Activated CD4-positive, alpha-beta T cell treated with anti-CD3 and anti-CD28 coated beads, Interleukin-10, Interleukin-2, amounts not matched to agents 100 ng/mL and 50 ng/mL, durations not matched to agents 16 hours and 8 hours (primary cell): ENCODE measurements at places on chromosomes 16 and 17.

GRCh38 chr17:81412490-81413093 lies 17.3 kb downstream of the BAHCC1 start:
- DNase-seq, result peak; percentile 31

GRCh38 chr16:67454852-67455251 lies 23.9 kb downstream of the HSD11B2 start:
- DNase-seq, result no peak

GRCh38 chr16:67933805-67934204 lies 2.1 kb upstream of the CTRL start:
- DNase-seq, result no peak

DNA sequence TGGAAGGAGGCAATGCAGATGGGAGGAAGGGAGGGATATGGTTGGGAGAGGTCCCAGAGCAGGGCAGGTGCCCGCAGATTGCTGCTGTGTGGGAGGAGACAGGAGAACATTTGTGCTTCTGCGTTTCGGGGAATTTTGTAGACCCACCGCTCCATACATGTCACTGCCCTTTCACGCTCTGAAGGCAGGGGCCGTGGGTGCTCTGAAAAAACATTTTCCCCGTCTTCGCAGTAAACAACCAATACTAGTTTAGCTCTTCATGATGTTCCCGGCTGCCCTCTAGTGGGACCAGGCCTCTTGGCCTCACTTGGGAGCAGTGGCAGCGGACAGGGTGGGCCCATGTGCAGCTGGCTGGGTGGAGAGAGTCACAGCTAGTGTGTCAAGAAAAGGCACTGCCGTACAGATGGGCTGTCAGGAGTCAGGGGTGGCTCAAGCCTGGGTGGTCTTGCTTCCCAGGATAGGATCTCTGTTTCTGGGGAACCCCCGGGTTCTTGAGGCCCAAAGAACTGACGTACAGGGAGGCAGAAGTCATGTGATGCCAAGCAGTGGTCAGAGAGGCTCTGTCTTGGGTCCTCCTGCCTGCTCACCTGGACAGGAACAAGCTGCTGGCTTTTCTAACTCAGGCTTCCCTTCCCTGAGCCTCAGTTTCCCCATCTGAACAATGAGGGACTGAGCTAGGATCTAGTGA lies 46.5 kb upstream of the CPNE2 start:
- DNase-seq, result no peak

GRCh38 chr17:1743088-1743439 lies 393 bp downstream of the SERPINF2 start:
- DNase-seq, result no peak

GRCh38 chr16:81920498-81920897 lies 90.8 kb downstream of the SDR42E1 start:
- no peak for DNase-seq

DNA sequence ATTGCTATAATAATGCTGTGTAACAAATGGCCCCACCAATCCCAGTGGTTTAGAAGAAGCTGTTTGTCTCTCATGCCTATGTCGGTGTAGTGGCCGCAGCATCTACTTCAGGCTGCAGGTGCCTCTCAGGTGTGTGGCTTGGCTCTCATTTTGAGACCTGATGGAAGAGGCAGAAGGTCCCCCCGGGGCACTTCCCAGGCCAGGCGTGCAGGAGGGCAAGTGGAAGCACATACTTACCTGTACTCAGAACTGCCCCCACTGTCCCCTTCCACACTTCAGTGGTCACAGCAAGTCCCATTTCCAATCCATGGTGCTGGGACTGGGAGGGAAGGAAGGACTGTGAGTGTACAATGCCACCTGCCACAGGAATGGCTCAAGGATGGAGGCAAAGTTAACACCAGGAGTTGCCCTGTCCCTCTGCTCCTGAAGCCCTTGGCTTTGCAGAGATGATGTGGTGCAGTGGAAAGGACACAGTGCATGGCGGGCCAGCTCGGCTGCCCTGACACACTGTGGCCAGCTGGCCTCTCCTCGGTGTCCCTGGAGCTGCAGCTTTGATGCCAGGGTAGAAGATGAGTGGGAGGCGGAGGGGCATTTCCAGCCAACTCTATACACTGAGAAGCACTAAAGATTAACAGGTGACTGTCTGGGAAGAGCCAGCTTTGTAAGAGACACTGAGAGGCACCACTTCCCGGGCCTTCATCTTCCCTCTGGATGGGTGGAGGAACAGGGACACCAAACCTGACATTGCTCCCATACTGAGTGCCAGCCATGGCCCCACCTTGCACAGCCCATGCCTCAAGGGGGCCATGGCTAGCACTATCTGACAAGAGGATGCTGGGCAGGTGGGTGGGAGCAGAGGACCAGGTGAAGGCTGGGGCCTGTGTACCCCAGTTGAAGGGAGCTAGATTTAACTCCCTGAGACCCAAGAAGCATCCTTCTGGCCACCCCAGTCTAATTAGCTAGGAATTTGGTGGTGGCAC lies 105.9 kb downstream of the METRNL start:
- DNase-seq, result no peak

DNA sequence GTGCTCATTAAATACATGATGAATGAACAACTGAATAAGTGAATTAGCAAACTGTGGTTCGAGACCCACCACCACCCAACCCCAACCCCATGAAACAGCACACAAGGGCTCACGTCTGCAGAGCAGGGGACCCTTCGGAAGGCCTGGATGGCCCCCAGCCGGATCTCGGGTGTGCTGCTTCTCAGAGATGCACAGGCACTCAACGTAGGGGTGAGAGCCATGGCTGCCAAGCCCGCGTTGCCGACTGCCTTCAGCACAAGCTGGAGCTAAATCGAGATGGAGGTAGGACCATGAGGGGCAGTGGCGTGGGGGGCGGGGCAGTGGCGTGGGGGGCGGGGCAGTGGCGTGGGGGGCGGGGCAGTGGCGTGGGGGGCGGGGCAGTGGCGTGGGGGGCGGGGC lies 93.2 kb downstream of the LITAF start:
- DNase-seq, result no peak

GRCh38 chr17:68060336-68060735 lies 24.8 kb downstream of the KPNA2 start:
- DNase-seq, result no peak

DNA sequence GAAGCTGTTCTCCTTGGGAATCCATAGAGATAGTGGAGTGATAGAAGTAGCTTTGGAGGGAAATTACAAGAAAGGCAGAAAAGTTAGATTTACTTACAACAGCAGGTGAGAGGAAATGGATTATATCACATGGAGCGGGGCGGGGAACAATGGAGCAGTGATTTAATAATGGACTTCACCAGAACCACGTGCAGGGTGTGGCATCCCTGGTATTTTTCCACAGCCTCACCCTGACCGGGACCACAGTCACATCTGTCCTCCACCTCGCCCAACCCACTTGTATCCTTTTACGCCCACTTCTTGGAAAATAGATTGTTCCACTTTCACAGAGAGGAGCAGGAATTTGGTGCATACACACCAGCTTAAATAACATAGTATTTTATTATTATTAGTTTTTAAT lies 15.9 kb upstream of the CYB5B start:
- DNase-seq, result no peak

GRCh38 chr16:25012525-25012991 lies 2.6 kb downstream of the ARHGAP17 start:
- no peak for DNase-seq

DNA sequence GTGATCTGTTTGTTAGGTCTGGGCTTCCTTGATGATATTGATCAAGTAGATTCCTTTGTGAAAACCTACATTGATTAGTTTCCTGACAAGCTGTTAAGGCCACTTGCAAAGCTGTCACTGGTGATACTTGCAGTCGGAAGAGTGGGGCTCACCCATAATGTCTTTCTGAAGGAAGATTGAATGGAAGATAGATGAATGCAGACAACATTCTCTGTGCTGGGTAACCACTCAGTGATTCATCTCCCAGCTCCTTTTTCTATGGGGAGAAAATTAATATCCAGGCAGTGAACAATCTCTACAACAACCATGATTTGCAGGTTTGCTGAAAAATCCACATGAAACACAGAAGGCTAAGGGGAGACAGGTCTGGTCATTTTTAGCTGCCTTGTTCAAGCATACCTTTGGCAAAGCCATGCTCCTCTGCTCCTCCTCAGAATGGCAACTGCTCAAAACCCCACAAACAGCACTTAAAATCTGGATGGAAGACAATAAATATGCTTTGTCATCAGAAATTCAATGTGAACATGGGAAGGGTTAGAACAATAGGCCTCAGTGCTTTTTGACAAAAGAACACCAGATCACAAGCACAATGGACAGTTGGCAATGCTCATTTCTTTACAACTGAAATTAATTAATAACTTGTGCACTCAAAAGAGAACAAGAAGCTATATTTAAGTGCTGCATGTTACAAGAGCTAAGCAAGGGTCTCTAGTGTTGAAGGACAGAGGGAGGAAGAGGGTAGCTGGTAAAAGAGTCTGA lies 495.4 kb downstream of the TOX3 start:
- DNase-seq, result no peak

DNA sequence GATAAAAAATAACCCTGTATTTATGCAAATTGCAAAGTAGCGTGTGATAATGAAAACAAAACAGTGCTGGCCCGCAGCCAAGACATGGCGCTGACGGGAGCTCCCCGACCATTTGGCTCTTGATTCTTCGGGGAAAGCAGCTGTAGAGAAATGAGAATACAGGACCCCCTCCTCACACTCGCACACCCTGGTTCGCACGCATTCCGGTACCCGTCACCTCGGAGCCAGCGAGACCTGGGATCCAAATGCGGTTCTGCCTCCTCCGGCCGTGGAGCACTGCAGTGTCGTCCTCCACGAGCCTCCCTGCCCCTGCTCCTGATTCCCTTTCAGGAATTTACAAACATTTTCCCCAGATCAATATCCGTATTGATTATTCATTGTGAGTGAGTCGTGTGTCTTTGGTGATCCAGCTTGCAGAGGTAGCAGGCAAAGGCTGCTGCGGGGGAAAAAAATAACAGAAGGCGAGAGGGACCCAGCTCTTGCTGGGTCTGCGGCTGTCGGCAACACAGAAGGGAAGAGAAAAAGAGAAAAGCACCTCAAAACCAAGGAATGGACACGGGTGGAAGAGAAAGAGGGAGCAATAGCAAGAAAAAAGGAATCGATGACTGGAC lies 184.1 kb upstream of the ZFHX3 start:
- DNase-seq, result no peak

DNA sequence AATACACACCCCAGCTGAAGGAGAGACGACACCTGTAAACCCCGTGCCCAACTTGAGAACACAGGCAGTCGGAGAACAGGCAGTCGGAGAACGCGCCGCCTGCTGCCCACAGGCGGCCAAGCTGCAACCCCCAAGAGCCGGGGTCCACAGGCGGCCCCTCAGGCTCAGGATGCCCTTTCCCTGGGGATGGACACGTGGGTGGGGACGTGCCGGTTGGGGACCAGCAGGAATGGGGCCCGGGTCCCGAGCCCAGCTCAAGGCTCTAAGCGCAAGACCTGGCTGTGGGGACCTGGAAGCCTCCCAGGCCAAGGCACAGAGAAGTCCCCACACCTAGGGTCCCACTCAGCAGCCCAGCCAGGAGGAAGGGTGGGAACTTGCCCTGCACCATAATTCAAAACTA lies 79.5 kb upstream of the GNG13 start:
- DNase-seq, result no peak

DNA sequence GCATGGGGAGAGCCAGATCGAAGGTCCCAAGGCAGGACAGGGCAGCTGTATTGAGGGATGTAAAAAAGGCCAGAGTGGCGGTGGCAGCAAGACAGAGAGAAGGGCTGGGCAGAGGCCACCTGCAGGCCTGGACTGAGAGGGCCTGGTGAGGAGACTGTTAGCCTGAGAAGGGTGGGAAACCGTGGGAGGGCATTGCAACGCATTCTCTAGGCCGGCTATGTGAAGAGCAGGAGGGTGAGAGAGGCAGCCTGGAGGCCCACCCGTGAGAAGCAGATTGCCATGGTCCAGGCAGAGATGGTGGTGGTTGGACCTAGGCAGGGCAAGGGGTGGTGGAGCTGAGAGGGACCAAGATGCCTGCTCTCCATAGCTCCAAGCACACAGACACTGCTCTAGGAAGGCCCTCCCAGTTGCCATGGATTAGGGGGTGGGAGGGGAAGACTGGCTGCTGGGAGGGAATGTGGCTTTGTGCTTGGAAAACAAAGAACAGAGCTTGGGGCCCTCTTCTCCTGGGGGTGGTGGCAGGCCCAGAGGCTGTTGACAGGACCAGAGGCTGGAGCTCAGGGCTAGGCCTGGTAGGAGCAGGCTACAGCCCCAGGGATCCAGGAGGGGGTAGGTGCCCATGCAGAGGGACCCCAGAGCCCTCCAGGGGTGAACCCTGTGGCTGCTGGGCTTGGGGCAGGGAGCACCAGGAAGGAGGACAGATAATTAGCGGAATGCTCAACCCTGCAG lies 12.4 kb upstream of the TCAP start:
- no peak for DNase-seq

GRCh38 chr17:19897090-19897837 lies 29.5 kb upstream of the ULK2 start:
- DNase-seq, result no peak

DNA sequence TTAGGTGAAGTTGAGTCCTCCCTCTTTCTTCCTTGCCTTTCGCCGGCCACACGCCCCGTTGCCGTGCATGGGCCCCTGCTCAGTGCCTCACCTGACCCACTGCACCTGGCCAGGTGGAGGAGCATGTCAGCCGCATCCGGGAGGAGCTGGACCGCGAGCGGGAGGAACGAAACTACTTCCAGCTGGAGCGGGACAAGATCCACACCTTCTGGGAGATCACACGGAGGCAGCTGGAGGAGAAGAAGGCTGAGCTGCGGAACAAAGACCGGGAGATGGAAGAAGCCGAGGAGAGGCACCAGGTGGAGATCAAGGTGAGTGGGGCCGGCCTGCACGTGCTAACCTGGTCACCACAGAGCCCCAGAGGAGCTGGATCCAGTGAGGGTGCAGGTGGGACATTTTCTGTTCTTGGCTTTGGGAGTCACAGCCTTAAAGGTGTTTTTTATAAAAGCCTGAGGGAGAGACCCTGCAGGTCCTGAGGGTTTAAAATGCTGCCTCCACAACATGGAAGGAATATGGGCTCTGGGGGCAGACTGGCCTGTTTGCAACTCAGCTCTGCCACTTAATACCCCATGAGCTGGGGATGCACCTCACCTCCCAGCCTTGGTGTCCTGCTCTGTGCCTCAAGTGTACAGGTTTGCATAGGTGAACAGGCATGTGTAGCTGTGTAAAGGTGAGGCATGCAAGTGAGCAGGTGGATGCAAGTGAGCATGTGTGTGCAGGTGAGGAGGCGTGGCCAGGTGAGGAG lies 12.1 kb upstream of the DBNDD1 start:
- no peak for DNase-seq

DNA sequence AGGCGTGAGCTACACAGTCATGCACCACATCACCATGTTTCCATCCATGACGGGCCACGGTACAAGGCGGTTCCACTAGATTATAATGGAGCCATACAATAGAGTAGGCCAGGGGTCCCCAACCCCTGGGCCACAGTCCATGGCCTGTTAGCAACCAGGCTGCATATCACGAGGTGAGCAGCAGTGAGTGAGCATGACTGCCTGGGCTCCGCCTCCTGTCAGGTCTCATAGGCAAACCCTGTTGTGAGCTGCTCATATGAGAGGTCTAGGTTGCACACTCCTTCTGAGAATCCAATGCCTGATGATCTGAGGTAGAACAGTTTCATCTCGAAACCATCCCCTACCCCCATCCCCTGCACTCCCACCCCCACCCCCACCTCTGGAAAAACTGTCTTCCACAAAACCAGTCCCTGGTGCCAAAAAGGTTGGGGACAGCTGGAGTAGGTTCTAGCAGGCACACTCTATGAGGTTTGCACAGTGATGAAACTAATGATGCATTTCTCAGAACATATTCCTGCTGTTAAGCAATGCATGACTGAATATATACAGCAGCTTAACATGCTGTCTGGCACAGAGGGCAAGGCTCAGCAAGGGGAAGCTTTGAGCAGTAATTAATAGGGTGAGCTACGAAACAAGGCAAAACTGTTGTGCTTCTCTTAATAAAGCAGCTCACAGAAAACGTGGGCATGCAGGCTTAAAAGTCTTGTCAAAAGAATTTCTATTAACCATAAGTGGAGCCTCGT lies 108.0 kb downstream of the VPS53 start:
- no peak for DNase-seq

- no peak for DNase-seq
These were observed 91.6 kb upstream of the ZNF469 start for GRCh38 chr16:88290850-88291830.
